A549 treated with ZK216348 at 1 μM for 4 hours (cell line): ENCODE measurements at places on chromosomes 7 and 10. TPM values are rescaled to one million over a fixed set of nuclear protein-coding genes. Genes with fewer than 3 reads are reported as not detected.

The SHTN1 gene
- 19.4 to 30.8 TPM (median 27.9 TPM) in 5 replicates for total RNA-seq

The ANXA8L1 gene
- total RNA-seq, result 98.4 to 133 TPM (median 107 TPM) in 5 replicates

The AFAP1L2 gene
- total RNA-seq, result 21.1 to 27.8 TPM (median 23.9 TPM) in 5 replicates

The BLVRA gene
- 69.0 to 85.8 TPM (median 72.2 TPM) in 5 replicates for total RNA-seq

The PLAC9 gene
- total RNA-seq, result not detected in 5 replicates

The AZGP1 gene
- total RNA-seq, result 0.31 TPM in 1 of 5 replicates, not detected in the others

The PLEKHA8 gene
- total RNA-seq, result 4.5 to 6.7 TPM (median 6.0 TPM) in 5 replicates

The PON1 gene
- total RNA-seq, result 0.37 to 1.5 TPM (median 0.92 TPM) in 5 replicates

The WNT8B gene
- 0.07 TPM in 1 of 5 replicates, not detected in the others for total RNA-seq

The TMEM130 gene
- total RNA-seq, result 0.31 to 1.0 TPM (median 0.49 TPM) in 5 replicates

The GRID2IP gene
- not detected in 5 replicates for total RNA-seq

The NCAPG2 gene
- total RNA-seq, result 29.5 to 39.9 TPM (median 38.4 TPM) in 5 replicates

The RAPGEF5 gene
- total RNA-seq, result 0.05 to 0.25 TPM (median 0.18 TPM) in 5 replicates
